ENCODE measurements at places on chromosomes 12 and 14.

- DNase-seq: peak; percentile 66
Measured at GRCh38 chr14:91228112-91229004, 16.1 kb downstream of the GPR68 start.

GRCh38 chr12:87678453-87678852 is 350.7 kb downstream of the C12orf50 start:
- no peak for DNase-seq

DNA sequence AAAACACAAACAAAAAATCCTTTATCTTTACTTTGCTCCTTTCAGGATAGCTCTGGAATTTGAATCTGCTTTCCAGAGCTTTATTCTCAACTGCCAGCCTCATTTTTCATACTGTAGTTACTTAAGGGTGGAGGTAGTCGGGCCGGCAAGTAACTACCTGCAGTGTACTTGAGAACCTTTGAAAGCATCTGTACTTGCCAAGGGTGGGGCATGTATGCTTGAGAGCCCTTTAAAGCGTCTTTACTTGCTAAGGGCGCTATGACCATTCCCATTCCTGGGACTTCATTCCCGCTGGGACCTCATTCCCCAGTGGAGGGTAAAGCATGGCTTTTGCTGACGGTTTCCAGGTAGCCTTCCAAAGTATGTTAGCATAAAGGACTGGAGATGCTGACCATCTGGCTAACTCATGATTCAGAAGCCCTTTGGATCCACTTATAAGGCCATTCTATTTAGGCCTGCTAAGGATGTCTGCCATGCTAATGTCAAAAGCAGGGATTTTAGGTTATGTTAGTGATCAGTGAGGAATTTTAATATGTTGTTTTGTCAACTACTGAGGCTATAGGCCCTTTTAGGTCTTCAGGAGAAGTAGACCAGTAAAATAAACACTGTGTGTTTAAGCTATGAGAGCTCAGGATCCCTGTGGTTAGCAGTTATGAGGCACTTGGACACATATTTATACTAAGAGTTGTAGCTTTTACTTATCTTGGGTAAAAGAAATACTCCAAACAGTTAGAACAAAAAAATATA is 74.9 kb downstream of the CRADD start:
- DNase-seq: no peak

DNA sequence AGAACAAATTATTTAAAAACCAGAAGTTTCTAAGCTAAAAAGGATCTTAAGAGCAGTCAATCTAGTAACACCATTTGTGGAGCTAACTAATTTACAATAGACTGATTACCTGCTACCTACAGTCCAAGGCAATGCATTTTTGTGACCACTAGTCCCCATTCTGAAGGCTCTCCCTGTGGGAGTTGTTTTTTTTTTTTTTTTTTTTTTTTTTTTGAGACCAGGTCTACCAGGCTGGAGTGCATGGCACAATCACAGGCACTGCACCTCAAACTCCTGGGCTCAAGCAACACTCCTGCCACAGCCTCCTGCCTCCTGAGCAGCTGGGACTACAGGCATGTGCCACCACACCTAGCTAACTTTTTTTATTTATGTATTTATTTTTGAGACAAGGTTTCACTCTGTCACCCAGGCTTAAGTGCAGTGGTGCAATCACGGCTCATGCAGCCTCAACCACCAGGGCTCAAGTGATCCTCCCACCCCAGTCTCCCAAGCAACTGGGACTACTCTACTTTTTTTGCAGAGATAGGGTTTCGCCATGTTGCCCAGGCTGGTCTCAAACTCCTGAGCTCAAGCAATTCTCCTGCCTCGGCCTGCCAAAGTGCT is 3.9 kb downstream of the GNPTAB start:
- DNase-seq: no peak

DNA sequence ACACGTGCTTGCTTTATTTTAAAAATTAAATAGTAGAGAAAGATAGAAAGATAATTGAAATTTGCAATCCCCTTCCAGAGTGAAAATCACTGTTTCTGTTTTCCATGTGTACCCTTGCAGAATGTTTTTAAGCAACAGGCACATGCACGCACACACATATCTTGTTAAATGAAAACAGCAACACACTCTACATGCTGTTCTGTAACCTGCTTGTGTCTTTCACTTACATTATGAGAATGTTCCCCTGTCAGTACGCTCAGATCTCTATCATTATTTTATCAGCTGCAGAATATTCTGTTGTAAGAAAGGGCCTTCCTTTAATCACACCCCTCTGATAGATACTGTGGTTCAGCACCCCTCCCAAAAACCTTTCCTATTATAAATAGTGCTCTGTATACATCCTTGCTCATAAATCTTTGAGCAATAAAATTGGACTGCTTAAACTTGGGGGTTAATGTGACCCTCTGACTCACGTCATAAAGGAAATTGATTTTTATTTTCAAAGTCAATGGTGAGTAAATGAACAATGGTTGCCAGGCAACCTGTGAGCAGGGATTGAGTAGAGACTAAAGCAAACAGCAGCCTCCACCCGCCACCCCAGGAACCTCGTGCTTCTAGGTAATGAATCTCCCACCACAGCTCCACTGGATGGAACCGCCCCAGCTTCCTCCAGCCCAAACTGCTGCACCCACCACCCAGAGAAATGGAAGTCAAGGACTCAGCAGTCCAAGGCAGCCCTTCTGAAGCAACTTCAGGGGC is 31.9 kb upstream of the CHGA start:
- no peak for DNase-seq

GRCh38 chr14:75979071-75979571 is 2.7 kb downstream of the TGFB3 start:
- DNase-seq: no peak

DNA sequence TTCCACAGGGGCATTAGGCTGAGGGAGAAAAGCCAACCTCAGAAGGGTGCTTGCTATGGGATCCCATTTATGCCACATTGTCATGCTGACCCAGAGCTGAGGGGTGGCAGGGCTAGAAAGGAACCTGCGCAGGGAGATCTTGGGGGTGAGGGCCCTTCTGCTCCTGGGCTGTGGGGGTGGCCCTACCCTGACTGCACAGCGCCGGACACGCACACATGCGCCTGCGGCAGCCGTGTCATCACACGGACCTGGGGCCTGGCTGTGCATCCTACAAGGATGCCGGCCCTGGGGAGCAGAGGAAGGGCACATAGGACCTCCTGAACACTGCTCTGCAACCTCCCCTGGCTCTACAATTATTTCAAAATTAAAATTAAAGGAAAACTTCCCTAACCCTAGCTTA is 6.9 kb downstream of the CDCA4 start:
- no peak for DNase-seq

Measured in stimulated activated CD4-positive, alpha-beta T cell treated with anti-CD3 and anti-CD28 coated beads, TNF-alpha, amount 100 ng/mL, for 4 hours (primary cell).